ENCODE measurements at places on chromosomes 2 and 18.

DNA sequence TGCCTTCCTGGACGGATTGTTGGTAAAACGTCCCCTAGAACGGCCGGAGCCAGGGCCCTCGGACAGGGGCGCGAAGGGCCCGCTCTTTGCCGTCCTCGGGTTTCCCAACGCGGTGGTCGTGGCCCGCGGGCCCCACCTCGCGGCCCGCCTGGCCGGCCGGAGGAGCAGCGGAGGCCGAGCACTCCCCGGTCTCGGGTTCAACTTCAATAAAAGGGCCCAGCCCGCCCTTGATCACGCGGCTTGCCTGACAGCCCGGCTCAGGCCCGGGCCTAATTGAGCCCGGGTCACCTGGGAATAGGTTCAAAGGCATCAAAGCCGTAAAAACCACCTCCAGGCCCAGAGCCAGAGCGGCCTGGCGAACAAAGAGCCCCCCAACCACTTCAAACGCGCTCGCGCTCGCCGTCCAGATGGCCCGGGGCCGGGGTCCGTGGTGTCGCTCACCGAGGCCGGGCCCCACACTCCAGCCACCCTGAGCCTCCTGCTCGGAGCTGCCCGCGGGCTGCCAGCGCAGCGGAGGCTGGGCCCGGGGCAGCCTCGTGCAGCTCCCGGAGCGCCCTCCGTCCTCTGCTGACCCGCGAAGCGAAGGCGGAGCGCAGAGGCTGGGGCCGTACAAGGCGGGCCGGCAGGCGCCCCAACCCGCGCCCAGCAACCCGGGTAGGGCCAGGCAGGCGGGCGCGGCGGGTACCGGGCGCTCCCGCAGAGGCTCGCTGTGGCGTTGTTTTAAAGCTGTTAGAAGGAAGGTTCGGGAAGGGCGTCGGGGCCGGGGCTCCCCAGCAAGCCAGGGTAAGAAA, 1.1 kb upstream of the TWIST2 start:
- no peak for DNase-seq

GRCh38 chr18:6219116-6219717, 195.5 kb downstream of the L3MBTL4 start:
- no peak for DNase-seq

GRCh38 chr2:143347901-143348414, 218.7 kb downstream of the ARHGAP15 start:
- no peak for DNase-seq

DNA sequence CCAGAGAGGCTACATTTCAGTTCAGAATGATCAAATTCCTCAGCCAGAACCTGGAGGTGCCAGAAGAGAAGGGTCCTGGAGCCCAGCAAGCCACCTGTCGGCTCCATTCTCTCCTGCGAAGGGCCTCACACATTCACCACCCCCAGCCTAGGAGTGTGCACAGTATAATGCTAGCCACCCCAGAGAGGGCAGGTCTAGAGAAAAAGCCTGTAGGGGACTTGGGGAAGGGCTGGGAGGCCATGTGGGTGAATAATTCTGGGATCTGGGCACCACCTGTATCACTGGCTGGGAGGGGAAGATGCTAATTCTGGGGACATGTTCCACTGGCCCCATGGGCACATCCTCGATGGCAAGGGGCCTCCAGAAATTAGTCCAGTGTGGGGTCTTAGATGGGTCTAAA, 127.6 kb upstream of the HNMT start:
- DNase-seq = no peak

- DNase-seq = no peak
Observed at GRCh38 chr18:69490072-69490471, 89.4 kb downstream of the DOK6 start.

DNA sequence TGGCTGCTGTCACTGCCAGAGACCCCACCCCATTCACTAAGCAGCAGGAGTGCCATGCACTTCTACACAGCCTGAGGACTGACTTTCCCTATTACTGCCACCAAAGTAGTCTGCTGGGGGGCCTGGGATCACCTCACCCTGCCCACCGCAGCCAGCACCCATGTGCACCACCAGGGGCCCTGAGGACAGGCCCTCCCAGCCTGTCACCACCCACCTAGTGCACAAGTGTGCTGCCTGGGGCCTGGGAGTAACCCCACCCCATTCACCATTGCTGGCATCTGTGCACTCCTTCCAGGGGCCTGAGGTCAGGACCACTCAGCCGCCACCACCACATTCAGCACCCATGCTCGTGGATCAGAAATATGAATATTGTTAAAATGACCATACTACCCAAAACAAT, 247.8 kb upstream of the NCKAP5 start:
- no peak for DNase-seq

- DNase-seq = no peak
Observed at GRCh38 chr2:230179907-230180306, 39.9 kb downstream of the SP110 start.

- DNase-seq = no peak
Observed at GRCh38 chr18:25229081-25229480, 122.9 kb downstream of the ZNF521 start.

GRCh38 chr2:148028781-148029180, 7.9 kb downstream of the MBD5 start:
- no peak for DNase-seq

GRCh38 chr18:23857756-23858155, 156.8 kb upstream of the TTC39C start:
- no peak for DNase-seq

DNA sequence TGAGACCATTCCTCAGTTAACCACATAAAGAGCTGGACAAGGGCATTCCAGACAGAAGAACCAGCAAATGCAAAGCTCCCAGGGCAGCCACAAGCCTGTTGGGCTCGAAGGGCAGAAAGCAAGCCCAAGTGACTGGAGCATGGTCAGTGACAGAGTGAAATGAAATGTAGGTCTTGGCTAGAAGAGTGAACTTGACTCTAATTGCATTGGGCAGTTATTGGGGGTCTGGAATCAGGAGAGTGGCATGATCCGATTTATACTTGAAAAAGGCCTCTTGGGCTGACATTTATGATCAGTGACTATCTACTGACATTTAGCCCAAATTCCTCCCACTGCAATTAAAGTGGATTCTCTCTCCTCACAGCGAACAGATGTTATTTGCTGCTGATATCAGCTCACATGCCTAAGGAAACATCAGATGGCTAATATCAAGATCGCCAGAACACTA, 152.5 kb upstream of the KLF7 start:
- no peak for DNase-seq

- no peak for DNase-seq
Observed at GRCh38 chr2:61419129-61419528, 51.8 kb downstream of the USP34 start.

GRCh38 chr2:162574615-162575452, 230.9 kb downstream of the GCA start:
- DNase-seq = no peak

GRCh38 chr2:28689771-28690170, 61.9 kb upstream of the PPP1CB start:
- DNase-seq = no peak

DNA sequence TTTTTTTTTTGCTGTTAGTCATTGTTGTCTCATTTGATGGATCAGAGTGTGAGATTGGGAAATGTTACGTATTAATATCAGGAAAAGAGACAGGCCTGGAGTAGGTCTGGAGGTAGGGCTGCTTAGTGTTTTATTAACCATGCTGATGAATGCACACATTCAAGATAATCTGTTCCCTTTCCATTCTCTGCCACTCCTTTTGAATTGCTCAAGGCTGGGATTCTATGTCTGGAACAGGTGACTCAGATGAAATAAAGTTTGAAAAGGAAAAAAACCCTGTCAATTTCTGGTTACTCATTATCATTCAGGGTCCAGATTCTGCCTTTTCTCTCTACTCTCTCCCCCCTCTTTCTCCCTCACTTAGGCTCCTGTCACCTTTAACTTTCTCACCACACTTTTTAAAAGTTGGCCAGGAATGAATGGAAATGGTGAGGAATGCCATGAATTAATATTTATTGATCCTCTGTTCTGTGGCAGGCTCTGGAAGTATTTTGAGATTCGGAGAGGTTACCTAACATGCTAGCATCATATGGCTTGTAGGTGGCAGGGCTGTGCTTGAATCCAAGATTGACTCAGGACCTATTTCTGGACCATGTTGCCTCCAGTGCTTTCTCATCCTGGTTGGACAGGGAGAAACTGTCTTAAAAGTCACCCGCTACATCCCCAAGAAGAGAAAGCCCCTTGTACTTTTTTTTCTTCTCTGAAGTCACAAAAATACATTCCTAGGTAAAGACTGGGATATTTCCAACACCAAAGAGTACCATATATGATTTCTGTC, 40.2 kb downstream of the MAP4K4 start:
- no peak for DNase-seq

DNA sequence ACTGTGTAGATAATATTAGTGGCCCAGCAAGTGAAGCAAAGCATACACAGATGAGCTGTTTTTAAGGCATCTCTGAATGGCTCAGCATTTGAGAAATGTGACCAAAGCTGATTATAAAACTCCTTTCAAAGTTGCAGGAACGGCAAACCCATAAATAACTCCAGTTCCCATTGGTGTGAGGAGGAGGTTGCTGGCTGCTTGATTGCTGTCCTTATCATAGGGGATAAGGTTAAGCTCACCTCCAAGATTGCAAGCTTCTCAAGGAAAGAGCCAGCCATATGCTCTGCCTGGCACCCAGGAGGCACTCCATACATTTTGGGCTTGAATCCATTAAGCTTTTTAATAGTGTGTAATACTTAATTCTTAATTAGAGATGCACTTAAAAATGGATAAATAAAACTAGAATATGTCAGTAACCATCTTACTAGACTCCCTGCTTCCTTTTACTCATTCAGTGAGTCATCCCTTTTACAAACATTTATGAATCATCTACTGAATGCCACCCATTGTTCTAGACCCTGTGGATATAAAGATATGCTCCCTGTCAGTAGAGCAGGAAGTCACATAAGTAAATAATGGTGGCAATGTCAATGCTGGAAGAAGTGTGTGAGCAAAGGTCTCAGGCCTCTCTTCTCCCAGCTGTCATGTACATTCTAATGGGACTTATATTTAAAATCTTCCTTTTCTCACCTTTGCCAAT, 99.3 kb downstream of the SPATS2L start:
- no peak for DNase-seq

GRCh38 chr2:68748568-68748967, 14.0 kb downstream of the ARHGAP25 start:
- DNase-seq = no peak

DNA sequence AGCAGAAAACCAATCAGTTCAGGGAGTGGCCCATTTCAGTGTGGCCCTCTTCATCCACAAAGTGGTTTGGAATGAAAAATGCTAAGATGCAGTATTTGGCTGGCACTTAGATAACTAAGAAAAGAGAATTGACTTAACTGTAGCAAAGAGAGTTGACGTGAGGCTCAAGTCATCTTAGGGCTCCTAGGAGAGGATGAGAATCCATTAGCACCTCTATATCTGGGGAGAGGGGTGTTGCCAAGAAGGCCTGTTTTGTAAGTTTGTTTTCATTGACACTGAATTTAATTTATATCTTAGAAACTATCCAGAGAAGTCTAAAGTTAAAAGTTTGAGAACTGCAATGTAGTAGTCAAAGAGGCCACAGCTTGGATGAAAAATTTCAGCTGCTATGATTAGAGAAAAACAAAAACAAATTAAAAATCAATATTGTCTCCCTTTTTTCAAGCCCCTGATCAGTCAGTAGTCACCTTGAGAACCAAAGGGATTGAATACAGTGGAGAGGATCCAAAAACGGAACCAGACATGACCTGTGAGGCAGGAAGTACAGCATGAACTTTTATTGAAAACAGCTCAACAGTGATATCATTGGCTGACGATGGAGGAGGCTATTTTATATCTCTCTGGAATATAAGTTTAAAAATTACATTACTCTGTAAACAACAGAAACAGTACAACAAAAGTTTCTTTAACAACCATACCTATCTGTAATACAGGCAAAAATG, 52.7 kb downstream of the PHLPP1 start:
- no peak for DNase-seq

GRCh38 chr2:201194097-201194496, 11.2 kb downstream of the CASP10 start:
- no peak for DNase-seq

GRCh38 chr2:52144590-52144989, 1112.7 kb upstream of the NRXN1 start:
- no peak for DNase-seq

DNA sequence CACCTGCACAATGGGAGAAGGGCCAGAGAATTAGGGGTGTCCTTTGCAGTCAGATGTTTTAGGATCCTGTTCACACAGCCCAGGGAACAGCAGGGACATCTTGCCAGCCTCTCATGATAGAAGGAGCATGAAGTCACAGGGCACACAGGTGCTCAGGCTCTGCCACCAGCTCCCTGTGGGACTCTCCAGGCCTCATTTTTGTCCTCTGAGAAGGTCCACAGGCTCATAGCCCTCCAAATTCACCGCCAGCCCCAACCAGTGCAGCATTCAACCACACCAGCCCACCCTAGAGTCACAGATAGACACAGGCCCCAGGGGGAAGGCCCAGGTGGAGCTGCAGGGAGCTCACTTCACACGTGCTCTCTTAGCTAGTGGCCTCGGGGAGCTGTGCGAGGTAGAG, 391.7 kb downstream of the TNS1 start:
- no peak for DNase-seq

GRCh38 chr2:199607914-199608313, 150.2 kb upstream of the SATB2 start:
- DNase-seq = no peak

DNA sequence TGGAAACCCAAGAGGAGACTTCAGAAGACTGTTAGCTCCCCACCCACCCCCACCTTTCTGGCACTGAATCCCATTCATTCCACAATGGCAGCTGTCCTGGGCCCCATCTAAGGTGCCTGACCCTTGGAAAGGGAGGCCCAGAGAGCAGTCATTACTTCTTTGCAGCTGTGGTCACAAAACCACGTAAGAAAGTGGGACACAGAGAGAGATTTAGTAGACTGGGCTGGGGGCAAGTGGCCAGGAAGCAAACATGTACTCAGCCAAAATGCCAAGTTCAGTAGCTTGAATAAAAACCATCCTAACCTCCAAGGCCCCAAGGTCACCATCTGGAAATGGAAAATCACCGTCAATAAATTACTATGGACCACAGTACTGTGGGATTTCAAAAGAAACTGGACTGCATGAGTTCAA, 381.4 kb downstream of the TNS1 start:
- DNase-seq = no peak

- no peak for DNase-seq
Observed at GRCh38 chr2:30777661-30778505, 29.4 kb downstream of the CAPN13 start.

DNA sequence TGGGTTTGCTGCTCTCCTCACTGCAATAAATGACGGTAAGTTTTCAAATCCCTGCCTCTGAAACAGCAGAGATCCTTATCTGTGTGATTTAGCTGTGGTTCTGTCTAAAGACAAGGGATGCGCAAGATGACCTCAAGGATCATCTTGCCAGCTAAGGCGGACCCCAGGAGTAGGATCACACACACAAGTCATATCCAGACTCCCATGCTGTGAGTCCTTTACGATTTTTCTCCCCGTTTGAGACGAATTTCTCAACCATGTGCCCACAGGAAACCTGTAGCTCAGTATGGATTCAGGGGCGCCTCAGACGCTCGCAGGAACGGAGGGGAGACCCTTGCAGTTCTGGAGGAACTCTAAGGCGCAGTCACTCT, 11.1 kb upstream of the DCTN1 start:
- DNase-seq = no peak

GRCh38 chr2:149819356-149819957, 231.9 kb upstream of the MMADHC start:
- DNase-seq = no peak

GRCh38 chr2:217789003-217789735, 213.6 kb downstream of the TNS1 start:
- peak; percentile 45 for DNase-seq

All from NCI-H1105 (cell line).